Naive thymus-derived CD8-positive, alpha-beta T cell (primary cell): ENCODE measurements at places on chromosomes 1 and 21. TPM values are rescaled to one million over a fixed set of nuclear protein-coding genes. Genes with fewer than 3 reads are reported as not detected.

DNA sequence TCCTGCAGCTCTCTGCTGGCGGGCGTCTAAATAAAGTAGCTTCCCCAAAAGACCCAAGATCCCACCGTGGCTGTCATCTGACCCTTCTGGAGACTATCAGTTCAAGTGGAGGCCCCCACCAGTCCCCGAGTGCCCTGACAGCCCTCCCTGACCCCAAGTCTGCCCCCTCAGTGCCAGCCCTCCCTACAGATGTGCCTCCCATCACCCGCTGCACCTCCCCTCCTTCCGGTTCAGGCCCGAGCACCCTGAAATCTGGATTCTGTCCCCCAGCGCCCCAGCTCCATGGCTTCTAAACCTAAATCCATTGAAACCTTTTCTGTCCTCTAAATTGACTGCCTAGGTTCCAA lies 595 bp downstream of the IL10RB start:
- H3K4me3 ChIP-seq = peak overlapping the region; percentile 92
- H3K27me3 ChIP-seq = no peaks in the 10 kb centered on the region
- no peak for DNase-seq
- no peaks in the 10 kb centered on the region for H3K36me3 ChIP-seq

GRCh38 chr1:230849451-230850224 lies 18.7 kb downstream of the C1orf198 start:
- peaks cover 30% of the 10 kb centered on the region for H3K36me3 ChIP-seq
- no peak for DNase-seq
- H3K27ac ChIP-seq = no peak overlapping the region
- no peaks in the 10 kb centered on the region for H3K27me3 ChIP-seq

DNA sequence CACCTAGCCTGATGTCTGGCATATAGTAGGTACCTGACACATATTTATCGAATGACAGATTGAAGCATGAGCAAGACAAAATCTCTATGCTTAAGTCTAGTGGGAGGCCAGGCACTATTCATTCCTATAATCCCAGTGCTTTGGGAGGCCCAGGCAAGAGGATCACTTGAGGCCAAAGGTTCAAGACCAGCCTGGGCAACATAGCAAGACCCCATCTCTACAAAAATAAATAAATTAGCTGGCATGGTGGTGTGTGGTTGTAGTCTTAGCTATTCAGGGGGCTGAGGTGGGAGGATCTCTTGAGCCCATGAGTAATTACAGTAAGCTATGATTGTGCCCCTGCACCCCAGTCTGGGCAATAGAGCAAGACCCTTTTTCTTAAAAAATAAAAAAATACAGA lies 23.2 kb upstream of the TUT4 start:
- H3K4me3 ChIP-seq = no peak overlapping the region
- no peak for DNase-seq
- no peak overlapping the region for H3K27ac ChIP-seq
- no peaks in the 10 kb centered on the region for H3K27me3 ChIP-seq
- H3K4me1 ChIP-seq = peaks cover 5% of the 10 kb centered on the region
- H3K36me3 ChIP-seq = no peaks in the 10 kb centered on the region

The PM20D1 gene
- total RNA-seq = 1.6 TPM

The DIRAS3 gene
- not detected for total RNA-seq

GRCh38 chr1:90779573-90779972 lies 62.5 kb upstream of the BARHL2 start:
- H3K4me1 ChIP-seq = no peaks in the 10 kb centered on the region
- no peak overlapping the region for H3K27ac ChIP-seq
- H3K4me3 ChIP-seq = no peak overlapping the region
- peaks cover 39% of the 10 kb centered on the region for H3K27me3 ChIP-seq
- no peaks in the 10 kb centered on the region for H3K36me3 ChIP-seq

DNA sequence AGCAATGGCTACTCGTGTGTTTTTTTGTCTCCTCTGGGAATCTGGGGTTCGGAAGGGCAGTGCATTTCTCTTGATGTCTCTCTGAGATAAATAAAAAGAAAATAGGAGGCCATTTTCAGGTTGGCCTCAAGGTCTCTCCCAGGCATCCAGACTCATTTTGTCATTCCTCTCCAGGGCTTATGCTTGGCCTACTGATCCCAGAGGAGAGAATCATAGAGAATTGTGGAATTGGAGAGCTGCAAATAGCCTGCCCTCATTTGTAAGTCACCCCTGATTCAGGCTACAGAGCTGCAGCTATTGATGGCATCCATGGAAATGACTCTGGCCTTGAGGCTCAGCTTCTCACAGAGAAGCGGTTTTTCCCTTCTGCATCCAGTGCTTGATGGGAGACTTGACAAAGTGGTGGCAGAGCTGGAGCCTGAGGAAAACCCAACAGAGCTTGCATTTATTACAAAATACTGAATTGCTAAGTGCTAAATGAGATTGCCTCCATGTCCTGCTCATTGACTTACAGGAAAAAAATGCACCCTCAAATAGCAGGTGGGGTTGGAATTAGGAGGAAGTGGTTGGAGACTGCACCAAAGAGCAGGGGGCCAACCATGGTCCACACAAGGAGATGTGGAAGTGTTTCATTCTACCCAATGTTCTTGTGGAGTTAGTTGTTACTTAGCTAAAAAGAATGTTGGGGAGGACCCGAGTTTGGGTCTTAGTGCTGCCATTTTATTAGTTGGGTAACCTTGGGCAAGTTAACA lies 140.4 kb downstream of the S1PR1 start:
- no peak overlapping the region for H3K27ac ChIP-seq
- H3K27me3 ChIP-seq = no peaks in the 10 kb centered on the region
- H3K4me3 ChIP-seq = no peak overlapping the region

- no peak for DNase-seq
- H3K4me3 ChIP-seq = no peak overlapping the region
- peaks cover 26% of the 10 kb centered on the region for H3K27me3 ChIP-seq
- no peak overlapping the region for H3K27ac ChIP-seq
- H3K36me3 ChIP-seq = no peaks in the 10 kb centered on the region
Measured at GRCh38 chr1:162035241-162035640, 11.6 kb upstream of the OLFML2B start.

DNA sequence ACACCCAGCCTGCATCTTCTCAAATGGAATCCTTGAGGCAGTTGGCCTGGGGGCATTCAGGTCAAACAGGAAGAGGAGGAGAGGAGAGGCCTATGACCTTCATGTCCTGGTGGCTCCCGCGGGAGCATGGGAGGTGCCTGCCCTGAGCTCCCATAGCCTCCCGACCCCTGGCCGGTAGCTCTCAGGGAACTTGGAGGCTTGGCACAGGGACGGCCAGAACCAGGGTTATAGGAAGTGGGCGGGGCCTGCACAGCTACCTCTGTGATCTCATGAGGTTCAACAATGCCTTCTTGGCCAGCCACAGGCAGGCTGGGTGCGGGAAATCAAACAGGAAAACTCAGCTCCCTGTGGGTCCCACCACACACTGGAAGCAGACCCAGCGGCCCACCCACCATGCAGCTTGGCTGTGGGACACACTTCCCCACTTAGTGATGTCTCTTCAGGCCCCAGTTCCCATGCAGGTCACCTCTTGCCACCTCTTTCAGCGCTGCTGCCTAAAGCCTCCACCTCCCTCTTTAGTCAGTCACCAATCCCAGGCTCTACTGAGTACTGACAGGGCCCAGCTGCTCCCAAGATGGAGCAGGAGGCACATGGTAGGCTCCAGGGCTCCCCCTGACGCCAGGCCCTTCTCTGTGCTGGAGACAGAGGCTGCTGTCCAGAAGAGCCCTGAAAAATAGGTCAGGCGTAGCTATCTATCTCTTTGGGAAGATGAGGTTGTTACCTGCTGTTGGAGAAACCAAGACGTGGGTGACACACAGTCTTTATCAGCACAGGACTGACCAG lies at the start of gene SLFNL1:
Gene SLFNL1, minus strand, starts transcription at position 200 of the 783 bp plus-strand sequence. CDS start 1,065 bp downstream, outside the sequence.
- no peak within 1 kb of the TSS for H3K4me3 ChIP-seq
- no peak for DNase-seq
- peaks cover 23% of the 10 kb centered on the region for H3K4me1 ChIP-seq
- no peaks in the 10 kb centered on the region for H3K36me3 ChIP-seq

DNA sequence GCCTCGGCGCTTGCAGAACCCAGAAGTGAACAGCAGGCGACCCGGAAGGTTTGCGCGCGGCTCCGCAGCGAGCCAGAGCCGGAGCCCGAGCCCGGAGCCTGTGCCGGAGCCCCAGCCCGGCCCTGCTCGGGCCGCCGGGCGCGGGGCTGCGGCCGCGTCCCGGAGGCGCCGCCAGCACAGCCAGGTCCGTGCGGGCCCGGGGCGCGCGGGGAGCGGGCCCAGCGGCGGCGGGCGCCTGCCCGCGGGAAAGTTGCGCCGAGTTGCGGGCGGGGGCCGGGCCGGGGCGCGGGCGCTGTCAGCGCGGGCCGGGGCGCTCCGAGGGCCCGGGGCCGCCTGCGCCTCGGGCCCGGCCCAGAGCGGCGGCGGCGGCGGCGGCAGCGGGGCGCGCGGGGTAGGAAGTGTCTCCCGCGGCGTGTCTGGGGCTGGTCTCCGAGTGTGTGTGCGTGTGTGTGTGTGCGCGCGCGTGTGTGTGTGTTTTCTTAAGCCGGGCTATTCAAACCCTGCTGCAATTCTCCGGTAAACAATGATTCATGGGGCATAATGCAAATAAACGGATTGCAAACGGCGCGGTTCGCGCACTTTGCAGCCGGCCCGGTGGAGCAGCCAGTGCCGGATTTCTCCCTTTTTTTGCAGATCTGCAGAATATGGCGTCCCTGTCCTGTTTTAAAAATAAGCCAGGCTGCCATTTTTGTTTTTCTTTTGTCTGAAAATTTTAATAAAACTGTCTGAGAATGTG lies at the start of gene ZNF362:
Gene ZNF362, plus strand, starts transcription at position 22 of the 736 bp plus-strand sequence. CDS start 14,083 bp downstream, outside the sequence.
- H3K4me3 ChIP-seq = peak within 1 kb of the TSS; percentile 96
- DNase-seq = peak; percentile 62
- H3K27ac ChIP-seq = peak within 1 kb of the TSS; percentile 98
- no peaks in the 10 kb centered on the region for H3K27me3 ChIP-seq
- H3K36me3 ChIP-seq = no peaks in the 10 kb centered on the region

GRCh38 chr1:201728731-201729130 lies 100.2 kb upstream of the IPO9 start:
- H3K36me3 ChIP-seq = no peaks in the 10 kb centered on the region
- no peak overlapping the region for H3K4me3 ChIP-seq
- H3K4me1 ChIP-seq = no peaks in the 10 kb centered on the region
- no peak overlapping the region for H3K27ac ChIP-seq
- peaks cover 5% of the 10 kb centered on the region for H3K27me3 ChIP-seq

The SIK1 gene
- 5.5 TPM for total RNA-seq

DNA sequence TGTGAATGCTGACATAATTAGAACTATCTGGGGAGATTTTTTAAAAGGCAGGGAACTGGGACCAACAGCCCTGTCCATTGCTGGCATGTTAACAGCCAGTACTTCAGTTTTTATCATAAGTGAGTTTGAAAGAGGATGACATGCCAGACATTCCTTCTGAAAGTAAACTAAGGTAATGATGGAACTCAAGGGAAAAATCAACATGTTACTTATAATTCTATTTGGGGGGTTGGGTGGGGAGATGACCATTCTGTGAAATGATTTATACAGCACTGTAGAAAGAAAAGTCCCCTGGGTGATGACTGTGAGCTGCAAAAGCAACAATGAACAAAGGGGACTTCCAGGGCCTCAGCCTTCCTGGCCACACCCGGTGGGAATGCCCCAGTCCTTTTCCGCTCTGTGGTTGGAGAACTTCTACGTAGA lies 5.4 kb upstream of the LAMC2 start:
- no peak for DNase-seq
- H3K36me3 ChIP-seq = no peaks in the 10 kb centered on the region
- peaks cover 5% of the 10 kb centered on the region for H3K4me1 ChIP-seq
- peaks cover 5% of the 10 kb centered on the region for H3K27me3 ChIP-seq

GRCh38 chr1:6731905-6732304 lies 30.3 kb upstream of the DNAJC11 start:
- H3K4me1 ChIP-seq = no peaks in the 10 kb centered on the region
- no peak overlapping the region for H3K27ac ChIP-seq
- no peak for DNase-seq
- no peaks in the 10 kb centered on the region for H3K36me3 ChIP-seq
- no peak overlapping the region for H3K4me3 ChIP-seq

The GREM2 gene
- total RNA-seq = not detected

DNA sequence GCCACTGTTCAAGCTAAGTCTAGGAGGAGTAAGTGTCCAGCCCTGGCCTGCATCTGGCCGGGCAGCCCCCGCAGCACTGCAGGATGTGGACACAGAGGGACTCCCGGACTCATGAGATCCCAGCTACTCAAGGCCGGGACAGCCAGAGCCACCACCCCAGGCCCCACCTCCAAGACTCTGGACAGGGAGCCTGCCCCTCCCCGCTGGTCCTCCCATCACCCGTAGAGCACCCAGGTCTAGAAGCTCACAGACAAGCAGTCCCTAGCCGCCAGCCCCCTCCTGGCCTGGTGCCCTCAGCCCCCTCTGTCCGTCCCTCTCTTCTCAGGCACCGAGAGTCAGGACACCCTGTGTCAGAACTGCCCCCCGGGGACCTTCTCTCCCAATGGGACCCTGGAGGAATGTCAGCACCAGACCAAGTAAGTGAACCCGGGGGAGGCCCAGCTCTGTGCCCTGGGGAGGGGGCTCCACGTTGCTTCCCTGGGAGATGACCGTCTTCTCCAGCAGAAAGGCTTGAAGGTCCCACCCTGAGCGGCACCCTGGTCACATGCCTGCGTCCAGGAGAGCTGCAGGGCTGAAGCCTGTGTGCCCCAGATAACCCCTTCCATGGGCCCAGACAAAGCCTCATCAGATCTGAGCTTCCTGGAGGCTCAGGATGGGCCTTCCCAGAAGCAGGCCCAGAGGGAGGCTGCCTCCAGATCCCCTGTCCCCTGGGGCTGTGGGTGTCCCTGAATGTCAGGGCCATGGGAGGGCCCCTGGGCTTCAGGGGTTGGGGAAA lies 4.3 kb downstream of the TNFRSF14 start:
- no peak overlapping the region for H3K4me3 ChIP-seq
- no peak overlapping the region for H3K27ac ChIP-seq
- no peak for DNase-seq
- H3K36me3 ChIP-seq = peaks cover 4% of the 10 kb centered on the region
- H3K27me3 ChIP-seq = no peaks in the 10 kb centered on the region
- peaks cover 43% of the 10 kb centered on the region for H3K4me1 ChIP-seq
